ENCODE measurements at places on chromosomes 16 and 17.

GRCh38 chr17:8949061-8949661 is 16.3 kb downstream of the PIK3R5 start:
- no peak for DNase-seq

DNA sequence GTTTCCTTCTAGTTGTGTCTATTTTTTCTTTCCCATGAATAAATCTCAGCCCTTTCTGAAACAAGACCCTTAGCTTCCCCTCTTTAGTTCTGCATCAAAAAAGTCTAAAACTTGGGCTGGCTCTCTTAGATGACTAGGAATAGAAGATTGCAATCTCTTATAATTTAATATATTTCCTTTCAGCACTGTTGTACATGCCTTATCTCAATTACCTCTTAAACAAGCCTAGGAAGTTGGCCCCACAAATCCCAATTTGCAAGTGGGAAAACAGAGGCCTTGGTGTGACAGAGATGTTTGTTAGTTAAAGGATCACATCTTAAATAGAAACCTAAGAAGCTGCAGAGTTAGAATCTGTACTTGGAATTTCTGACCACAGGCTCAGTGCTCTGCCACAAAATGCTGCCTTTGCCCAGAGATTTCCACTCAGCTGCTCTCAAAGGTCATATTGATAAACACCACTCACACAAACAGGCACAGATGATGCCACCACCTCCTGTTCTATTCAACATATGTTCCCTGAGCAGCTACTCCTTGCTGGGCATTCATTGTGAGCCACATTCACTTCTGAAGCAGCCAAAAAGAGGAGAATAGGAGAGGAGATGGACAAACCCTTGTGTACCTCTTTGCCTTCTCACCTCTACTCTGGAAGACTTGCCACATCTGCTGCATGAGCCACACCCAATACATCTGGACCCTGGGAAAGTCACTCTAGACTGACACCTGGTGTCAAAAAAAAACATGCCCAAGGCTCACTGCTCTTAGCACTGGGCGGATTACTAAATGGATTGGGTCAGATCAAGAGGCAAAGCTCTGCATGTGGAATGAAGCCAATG is 5.5 kb downstream of the CCDC182 start:
- DNase-seq: peak; percentile 47

DNA sequence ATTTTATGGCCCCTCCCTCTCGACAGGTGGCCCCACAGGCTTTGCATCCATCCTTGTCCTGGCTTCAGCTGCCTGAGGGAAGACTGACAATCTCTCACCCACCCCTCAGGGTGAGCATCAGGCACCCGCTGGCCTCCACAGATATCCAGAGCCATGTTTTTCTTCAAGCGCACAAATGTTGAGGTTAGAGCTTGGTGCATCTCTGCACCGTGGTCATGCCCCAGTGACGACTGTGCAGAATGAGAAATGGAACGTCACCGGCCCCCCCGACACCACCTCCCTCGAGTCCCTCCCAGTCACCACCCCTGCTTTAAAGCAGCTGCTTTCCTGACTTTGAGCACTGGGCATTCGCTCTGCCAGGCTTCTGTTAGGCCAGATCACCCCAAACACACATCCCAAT is 19.8 kb upstream of the TIMP2 start:
- no peak for DNase-seq

GRCh38 chr16:4094127-4094773 is 22.0 kb downstream of the ADCY9 start:
- no peak for DNase-seq

GRCh38 chr17:57256708-57257112 is 387 bp downstream of the MSI2 start:
- no peak for DNase-seq

DNA sequence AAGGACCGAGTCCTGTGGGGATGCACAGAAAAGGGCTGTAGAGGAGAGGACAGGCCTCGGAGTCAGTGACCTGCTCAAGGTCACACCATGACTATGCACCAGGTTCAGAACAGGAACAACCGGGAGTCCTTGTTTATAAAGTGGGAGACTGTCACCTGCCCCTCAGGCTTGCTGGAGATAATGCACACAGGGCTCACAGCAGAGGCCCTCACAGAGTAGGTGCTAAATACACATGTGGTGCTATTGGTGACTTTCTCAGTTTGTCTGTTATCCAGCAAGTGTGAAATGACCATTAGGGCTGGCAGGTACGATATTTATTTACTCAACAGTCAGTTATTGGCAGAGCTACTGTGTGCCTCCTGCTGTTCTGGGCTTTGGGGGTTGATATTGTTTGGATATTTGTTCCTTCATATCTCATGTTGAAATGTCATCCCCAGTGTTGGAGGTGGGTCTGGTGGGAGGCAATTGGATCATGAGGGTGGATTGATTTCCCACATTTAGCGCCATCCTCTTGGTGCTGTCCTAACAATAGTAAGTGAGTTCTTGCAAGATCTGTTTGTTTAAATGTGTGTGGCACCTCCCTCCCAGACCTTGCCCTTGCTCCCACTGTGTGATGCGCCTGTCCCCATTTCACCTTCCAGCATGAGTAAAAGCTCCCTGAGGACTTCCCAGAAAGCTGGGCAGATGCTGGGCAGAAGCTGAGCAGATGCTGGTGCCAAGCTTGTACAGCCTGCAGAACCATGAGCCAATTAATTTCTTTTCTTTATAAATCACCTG is 162.1 kb upstream of the MPHOSPH6 start:
- DNase-seq: peak; percentile 22

- no peak for DNase-seq
Observed at GRCh38 chr16:74732707-74733350, 32.2 kb upstream of the MLKL start.

DNA sequence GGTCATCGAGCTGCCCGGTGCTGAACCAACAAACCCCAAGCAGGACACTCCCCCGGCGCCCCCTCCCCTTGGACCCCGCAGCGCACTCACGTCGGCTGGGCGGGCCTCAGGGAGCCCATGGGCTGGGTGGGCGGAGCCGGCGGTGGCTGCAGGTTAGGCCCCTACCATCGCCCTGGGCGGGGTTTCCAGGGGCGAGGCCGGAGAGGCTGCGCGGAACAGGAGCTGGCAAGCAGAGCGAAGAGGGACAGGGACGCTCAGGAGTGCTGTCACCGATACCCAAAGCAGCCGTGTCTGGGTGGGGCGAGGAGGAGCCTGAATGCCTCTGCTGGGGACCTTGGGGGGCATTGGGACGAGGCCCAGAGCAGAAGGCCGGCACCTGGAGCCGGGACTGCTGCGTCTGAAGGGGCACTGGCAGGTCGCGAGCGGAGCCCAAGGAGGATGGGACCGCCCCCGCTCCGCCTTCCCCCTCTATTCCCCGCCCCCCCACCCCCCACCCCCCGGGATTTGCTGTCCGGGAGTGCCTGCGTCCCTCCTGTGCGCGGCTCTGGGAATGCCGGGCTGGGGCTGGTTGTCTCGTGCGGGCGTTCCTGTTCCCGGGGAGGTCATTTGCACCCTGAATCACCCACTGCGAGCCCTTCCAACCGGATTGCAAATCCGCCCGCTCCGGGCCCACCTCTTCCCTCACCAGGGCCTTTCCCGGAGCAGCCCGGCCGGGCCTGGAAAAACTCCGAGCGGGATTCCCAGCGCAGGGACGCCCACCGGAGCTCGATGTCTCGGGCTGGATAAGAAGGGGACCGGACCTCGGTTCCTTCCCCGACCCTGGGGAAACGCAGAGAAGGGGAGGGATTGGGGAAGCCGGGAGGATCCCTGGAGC is 902 bp downstream of the ARHGAP27 start:
- DNase-seq: peak; percentile 95

DNA sequence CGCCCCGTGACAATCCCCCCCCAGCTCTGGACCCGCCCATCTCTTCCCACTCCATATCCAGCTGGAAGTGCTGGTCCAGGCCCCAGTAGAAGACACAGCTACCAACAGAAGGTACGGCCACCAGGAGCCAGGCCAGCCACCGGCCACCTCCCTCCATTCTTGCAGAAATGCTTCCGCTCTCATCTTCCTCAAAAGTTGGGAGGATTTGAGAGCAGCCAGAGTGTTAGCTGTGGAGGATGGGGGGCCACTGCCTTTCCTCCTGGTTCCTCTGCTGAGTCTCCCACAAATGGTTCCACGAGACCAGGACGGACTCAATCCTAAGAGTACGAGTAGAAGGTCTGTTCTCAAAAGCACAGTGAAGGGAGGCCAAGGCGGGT is 78.3 kb downstream of the GAS7 start:
- DNase-seq: no peak

DNA sequence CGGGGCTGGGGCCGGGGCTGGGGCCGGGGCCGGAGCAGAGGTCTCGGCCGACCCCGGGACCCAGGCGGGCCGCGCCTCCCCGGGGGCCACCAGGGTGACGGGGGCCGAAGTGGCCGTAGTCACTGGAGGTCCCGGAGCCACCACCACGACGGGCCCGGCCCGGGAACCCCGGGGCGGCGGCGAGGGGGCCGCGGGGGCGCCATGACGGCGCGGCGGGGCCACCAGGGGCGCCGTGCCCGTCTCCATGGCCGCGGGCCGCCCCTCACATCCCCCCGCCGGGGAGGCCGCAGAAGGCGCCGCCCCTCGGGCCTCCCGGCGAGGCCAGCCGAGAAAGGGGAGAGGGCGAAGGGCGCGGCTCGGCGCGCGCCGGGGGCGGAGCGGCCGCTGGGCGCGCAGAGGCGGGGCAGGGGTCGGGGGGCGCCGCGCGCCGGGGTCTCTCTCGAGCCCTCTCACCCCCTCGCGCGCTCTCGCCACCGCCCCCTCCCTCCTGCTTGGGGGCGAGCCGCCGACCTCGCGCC is 297 bp downstream of the TBC1D10B start:
- DNase-seq: no peak

DNA sequence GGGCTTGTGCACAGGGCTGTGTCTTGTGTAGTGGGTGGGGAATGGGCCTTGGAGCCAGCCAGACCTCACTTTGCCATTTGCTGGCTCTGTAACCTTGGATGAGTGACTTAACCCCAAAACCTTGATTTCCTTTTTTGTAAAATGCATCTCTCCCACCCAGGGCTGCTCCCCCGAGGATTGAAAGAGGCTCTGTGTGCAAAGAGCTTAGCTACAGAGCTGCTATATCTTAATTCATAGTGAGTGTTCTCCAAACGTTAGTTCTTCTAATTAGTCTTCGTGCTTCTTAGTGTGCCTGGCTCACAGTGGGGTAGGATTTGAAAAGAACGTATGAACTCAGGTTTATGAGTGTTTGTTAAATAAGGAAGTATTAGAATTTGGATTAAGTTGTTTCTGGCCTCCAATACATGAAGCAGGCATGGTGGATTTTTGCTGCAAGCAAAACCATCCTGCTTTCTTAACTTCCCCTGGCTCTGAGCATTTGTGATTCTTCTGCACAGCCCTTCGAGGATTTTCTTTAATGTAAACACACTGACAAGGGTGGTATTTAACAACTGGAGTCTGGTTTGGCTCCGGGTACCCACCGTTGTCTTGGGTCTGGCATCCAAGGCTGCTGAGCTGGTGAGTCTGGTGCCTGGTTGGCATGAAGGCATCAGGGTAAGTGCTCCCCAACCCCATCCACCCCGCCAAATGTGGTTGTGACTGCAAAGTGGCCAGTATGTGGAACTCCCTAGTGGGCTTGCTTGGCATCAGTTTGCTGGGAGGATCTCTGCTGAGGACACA is 29.7 kb downstream of the KSR1 start:
- DNase-seq: no peak

GRCh38 chr16:68040506-68041288 is 17.6 kb downstream of the DUS2 start:
- peak; percentile 90 for DNase-seq

- DNase-seq: no peak
Observed at GRCh38 chr16:166375-167121, 770 bp downstream of the HBM start.

- no peak for DNase-seq
Observed at GRCh38 chr17:60362329-60362728, 29.6 kb downstream of the USP32 start.

- DNase-seq: no peak
Observed at GRCh38 chr16:17233318-17234002, 237.3 kb downstream of the XYLT1 start.

DNA sequence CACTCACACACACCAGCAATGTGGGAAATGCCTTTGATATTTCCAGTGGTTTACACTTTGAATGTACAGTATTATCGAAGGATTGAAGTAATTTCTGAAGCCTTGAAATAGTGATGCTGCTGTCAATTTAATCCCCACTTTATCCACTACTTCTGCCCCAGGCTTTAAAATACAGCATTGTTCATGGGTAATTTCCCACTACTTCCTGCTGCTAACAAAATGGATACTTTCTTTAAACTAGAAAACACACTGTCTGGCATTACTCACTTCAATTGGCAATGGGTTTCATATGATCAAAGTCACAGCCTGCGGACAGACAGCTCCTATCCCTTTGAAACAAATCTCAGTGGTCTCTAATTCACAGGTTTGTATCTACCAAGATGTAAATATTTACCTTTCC is 292.2 kb downstream of the CDH11 start:
- DNase-seq: no peak

- DNase-seq: no peak
Observed at GRCh38 chr16:51557670-51558069, 406.6 kb upstream of the SALL1 start.

- DNase-seq: no peak
Observed at GRCh38 chr16:88601313-88602036, 31.3 kb downstream of the ZC3H18 start.

DNA sequence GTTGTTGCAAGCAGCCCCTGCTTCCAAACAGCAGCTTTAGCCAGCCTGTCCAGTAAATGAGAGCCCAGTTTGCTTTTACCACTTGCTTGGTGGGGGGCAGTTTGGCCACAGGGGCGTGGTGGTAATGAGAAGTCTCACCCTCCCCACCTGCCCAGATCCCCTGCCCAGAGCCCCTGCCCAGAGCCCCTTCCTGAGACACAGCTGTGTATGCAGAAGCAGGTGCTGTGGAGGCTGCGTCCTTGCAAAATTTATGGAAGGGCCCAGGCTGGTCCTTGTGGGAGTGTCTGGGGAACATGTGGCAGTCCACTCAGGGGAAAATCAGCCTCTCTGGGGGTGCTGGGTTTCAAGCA is 27.6 kb upstream of the LGALS9 start:
- DNase-seq: no peak

DNA sequence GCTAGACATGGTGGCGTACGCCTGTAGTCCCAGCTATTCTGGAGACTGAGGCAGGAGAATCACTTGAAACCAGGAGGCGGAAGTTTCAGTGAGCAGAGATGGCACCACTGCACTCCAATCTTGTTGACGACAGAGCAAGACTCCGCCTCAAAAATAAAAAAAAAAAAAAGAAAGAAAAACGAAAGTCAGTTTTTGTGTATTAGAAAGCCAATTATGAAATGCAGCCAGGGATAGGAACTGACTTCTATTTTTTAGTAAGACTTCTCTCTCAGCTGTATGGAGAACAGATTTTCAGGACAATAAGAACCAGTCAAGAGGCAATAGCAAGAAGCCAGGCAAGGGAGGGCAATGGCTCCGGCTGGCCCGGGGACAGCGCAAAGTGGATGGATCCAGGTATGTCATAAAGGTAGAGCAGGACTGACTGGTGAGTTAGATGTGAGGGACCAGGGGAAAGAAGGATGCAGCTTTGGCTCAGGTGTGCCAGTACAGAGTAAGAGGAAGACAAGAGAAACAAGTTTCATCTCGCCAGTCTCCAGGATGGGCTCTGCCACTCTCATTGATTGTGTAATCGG is 12.5 kb upstream of the CCL1 start:
- no peak for DNase-seq
